NCI-H774 (cell line): ENCODE measurements at places on chromosomes 4 and X.

DNA sequence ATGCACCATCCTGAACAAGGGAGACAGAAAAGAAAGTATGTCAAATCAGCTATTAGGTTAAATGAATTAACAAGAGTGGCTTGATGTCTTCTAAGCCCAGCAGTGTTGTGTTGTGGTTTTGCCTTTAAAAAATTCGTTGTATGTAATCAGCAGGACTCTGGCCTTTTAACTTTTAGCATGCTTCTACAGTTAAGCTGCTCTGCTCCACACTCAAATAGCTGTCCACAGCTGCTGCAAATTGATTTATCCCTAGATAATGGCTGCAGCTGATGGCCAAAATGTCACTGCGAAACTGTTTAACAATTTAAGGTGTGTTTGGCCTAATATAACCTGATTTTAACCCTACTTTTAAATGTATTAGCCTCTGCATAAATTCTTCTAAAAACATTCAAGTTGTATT, 85.8 kb downstream of the CXXC4 start:
- DNase-seq = no peak

- no peak for DNase-seq
These were observed 59.5 kb downstream of the SLC39A8 start for GRCh38 chr4:102285831-102286230.

GRCh38 chr4:151801547-151802516, 41.0 kb upstream of the GATB start:
- DNase-seq = no peak

- no peak for DNase-seq
These were observed 214.0 kb upstream of the LEF1 start for GRCh38 chr4:108382751-108383150.

DNA sequence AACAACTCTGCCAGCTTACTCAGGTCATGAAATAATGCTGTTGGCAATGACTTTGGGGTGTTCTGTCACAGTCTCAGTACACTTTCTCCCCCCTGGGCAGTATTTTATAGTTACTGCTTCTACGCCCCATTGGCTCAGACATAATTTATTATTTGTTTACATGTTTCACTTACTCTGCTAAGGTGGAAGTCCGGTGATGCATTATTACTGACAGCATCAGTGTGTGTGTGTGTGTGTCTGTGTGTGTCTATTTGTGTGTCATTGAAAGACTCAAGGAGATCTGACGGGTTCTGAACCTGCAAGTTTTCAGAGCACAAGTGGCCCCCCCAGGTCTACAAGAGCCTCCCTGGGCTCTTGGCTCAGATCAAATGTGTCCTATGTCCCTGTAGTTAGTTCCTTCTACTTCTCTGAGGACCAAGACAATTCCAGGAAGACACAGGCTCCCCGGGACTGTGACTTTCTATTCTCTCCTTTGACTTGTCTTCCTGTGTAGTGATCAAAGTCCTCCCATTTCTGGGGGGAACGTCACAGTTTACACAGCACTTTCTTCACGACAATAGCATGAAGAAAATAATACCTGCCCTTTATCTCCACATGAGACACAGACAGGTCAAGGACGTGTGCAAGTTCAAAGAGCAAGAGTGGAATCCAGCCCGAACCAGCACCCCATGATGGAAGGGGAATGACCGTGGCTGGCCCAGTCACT, 283.7 kb upstream of the GATB start:
- no peak for DNase-seq

GRCh38 chr4:74283614-74284013, 24.7 kb upstream of the EPGN start:
- DNase-seq = no peak

DNA sequence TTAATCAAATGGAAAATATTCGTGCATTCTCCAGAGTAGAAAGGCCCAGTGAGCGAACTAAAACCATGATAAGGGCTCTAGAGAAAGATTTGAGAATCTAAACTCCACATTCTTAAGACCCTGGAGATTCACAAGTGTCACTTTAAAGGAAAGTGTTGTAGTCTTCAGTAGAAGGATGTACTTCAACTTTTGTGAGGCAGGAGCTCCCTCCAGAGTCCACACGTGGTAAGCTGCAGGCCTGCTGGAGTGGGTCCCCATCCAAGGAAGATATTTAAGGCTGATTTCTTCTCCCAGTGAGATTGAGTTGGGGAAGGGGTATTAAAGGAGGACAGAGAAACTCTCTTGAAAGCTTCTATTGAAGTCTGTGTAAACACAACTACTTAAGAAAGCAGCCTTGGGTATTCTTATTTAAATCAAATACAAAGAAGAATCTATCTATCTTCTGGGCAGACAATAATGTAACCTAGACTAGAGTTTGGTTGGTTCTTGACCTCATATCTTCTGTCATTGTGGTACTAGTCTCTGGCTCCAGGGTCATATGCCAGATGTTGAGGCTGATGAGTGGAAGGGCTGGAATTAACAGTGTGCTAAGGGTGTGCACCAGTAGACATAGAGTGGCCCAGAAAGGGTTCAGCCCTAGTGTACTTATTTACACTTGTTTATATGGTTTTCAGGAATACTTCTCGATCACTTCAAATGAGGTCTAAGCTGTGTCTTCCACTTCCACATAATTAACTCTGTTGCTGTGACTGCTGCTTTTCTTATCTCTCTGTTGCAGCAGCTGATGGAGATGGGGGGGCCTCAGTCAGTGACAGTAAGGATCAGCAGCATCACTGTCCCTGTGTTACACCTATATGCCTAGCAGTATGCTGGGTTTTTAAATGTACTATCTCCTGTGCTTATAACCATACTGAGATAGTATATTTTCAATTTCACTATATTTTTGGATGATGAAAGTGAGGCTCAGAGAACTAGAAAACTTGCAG, 76.1 kb downstream of the HMGB2 start:
- no peak for DNase-seq

DNA sequence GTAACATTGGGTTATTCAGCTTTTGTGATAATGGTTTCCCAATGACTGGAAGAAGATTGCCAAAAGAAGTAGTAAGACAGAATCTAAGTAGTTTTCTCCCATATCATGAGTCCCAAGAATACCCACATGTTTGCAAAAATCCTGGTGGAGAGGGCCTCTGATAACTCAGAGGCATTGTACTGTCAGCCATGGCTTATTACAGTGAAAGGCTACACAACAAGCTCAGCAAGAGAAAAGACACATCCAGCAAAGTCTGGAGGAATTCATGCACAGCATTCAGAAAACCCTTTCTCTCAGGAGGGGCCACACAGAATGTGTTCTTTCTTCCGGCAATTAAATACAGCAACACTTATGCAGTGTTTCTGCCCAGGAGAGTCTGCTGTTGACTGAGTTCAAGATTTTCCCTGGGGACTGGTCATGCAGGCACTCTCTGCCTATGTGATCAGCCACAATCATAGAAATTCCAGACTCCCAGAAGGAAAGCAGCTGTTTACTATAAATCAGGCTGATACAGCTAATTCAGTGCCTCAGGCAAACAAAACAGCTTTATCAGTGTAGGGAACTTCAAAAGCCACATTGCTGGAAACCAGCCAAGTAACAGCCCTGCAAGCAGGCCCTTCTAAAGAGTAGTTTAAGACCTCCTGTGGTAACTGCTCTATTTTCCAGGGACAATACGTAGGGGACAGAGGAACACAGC, 937.1 kb downstream of the CCSER1 start:
- peak; percentile 31 for DNase-seq

DNA sequence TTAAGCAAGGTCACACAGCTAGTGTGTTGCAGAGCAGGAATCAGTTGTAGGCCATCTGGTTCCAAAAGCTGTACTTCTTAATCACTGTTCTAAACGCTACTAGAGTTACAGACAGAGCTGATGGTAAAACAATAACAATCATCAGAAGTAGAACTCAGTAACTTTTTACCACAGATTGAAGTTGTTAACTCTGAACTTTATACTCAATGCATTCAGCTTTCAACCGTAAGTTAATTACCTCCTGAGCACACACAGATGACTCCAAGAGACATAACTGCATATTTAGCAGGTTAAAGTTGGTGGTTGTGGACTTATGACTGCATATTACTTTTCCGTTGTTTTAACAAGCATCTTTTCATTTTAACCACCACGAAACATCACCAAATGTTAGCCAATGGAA, 127.3 kb downstream of the PRSS12 start:
- DNase-seq = no peak

DNA sequence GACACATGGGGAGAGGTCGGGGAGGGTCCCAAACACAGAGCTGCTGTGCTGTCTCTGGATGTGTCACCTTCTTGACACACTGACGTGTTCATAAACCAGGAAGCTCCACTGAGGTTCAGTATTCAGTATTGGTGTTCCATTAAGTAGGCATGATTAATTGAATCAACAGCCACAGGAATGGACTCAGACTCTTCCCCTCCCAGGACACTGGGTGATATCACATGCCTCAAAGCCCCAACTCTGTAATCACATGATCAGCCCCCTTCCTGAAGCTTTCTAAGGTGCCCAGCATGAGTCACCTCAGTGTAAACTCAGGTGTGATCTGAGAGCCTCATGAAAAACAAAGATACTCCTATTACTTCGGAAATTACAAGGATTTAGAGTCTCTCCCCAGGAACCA, 21.1 kb upstream of the HNRNPD start:
- DNase-seq = no peak

- no peak for DNase-seq
These were observed 348.3 kb downstream of the ARHGAP24 start for GRCh38 chr4:85823295-85823694.

DNA sequence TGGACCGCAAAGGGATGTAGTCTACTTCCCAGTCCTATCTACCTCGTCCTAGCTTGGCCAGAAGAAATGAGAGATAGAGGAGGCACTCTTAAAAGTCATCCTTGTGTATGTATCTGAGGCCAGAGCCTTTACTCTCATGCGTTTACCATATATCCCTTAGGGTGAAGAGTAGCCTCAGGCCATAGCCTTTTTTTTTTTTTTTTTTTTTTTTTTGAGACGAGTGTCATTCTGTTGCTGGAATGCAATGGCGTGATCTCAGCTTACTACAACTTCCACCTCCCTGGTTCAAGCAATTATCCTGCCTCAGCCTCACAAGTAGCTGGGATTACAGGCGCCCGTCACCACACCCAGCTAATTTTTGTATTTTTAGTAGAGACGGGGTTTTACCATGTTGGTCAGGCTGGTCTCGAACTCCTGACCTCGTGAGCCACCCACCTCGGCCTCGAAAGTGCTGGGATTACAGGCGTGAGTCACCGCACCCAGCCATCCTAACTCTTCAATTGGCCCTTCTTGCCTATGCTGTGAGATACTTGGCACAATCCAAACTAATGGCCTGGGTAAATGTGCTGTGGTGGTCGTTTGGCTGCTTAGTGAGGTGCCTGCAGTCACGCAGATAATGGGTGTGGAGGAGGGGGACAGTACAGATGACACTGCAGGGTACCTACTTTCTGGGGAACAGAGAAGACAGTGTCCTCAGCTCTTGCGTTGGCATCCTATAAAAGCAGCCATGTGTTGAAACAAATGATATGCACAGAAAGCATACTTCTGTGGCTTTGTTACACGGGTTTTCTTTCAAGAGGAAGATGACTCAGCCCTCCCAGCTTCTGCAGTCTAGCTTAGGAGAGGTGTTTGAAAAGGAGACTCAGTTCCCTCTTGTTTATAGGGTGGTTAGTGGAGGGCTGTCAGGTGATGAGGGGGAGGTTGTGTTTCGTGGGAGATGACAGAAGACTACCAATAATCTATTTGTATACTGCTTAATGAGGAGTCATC, 10.4 kb upstream of the DGAT2L6 start:
- no peak for DNase-seq

DNA sequence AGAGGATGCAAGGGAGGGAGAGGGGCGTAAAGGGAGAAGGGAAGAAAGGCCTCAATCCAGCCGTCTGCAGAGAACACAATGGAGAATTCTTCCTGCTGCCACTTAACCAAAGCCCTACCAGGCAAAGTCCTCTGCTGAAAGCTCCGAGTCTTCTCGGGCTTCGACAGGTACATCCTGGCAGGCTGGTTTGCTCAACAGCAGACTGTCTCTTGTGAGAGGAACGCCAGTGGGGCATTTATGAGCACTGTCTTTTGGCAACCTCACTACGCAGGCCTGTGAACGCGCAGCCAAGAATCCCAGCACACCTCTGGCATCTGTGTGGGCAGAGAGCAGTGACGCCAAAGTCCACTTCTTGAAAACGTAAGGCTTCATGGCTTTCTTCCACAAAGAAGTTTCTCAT, 207.5 kb upstream of the FAM9B start:
- no peak for DNase-seq

DNA sequence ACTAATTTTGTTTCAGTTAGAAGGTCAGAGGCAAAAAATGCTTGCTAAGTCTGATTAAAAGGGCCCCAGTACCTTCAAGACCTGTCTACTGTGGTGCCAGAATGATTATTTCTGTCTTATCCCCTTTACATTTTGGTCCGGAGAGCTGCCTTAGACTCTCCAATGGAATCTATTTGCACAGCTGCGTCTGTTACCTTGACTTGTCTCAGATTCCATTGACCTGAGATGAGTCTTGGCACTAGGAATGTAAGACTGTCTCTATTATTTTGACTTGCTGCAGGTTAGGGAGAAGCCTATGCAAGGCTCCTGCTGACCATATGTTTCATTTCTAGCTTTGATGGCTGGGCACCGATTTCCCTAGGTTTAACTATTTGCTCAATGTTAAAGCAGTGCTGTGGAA, 457.6 kb downstream of the KCTD8 start:
- no peak for DNase-seq

GRCh38 chr4:7781993-7782392, 157.7 kb downstream of the AFAP1 start:
- DNase-seq = no peak

- no peak for DNase-seq
These were observed 28.6 kb downstream of the MAGEB1 start for GRCh38 chrX:30275498-30275897.

GRCh38 chr4:103098756-103099440, 736 bp downstream of the BDH2 start:
- no peak for DNase-seq

DNA sequence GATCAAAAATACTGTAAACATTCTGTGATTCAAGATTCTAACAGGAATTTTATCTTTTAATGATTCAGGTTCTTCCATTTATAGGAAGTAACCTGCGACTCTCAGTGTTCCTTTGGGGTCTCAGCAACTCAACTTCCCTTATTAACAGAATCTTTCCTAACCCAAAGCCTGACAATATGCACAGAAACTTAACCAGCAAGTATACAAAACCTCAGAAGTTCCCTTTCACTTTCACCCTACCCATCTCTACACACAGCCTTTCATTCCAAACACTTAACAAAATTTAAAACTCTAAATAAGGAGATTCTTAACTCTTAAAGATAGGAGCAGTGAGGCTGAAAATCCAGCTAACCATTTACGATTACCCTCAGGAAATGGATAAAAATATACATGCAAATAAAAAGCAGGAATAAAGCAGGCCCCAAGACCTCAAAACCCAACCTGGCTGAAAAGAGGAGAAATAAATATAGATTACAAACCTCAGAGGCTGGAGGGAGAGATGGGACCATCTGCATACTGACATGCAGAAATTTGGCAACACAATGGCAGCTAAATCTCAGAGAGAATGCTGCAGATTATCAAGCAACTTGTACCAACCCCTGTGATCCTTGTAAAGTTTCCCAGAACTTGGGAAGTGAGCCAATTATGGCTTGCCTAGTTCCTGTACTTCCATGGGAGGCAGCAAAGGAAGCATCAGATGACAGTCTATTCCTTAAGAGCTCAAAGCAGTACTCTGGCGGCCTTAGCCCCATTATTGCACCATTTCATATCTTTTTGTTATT, 101.0 kb downstream of the ATP11C start:
- DNase-seq = no peak
